ENCODE measurements at places on chromosomes 6 and 20. TPM values are rescaled to one million over a fixed set of nuclear protein-coding genes. Genes with fewer than 3 reads are reported as not detected.
A peak's percentile ranks its signal among the peaks of the same experiment; 100 is the strongest.

GNAS-AS1 gene
- 1.5 TPM for total RNA-seq

NHLRC1 gene
- total RNA-seq, result 1.5 TPM

C4A gene
- total RNA-seq, result 13.5 TPM

DYNLT2 gene
- total RNA-seq, result 3.0 TPM

RNF182 gene
- 11.0 TPM for total RNA-seq

HLA-F gene
- 11.4 TPM for total RNA-seq

PDE7B gene
- 3.4 TPM for total RNA-seq

- DNase-seq, result no peak
Measured at GRCh38 chr20:1500496-1500895, 9.3 kb upstream of the SIRPB2 start.

DNA sequence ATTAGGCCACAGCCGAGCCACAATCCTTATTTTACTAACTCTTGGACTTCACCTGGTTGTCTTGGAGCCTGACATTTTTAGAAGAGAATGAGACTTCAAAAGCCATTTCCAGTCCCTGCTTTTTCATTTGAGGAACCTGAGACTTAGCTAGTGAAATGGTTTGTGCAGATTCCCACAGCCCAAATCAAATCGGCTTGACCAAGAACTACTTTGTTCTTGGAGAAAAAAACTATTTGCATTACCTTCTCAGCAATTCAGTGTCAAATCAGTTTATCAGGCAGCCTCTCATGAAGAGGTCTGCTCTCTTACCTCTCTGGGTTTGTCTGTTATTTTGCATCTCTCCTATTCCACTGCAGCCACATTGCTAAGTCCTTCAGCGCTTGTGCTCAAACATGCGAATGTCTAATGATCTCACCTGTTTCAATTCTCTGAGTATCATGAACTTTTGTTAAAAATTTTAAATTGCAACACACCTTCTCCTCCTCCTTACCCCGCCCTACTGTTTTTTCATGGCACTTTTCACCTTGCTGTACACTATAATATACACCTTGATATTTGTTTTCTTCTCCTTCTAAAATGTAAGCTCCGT is 573 bp upstream of the IFNGR1 start:
- DNase-seq, result no peak

- no peak for DNase-seq
Measured at GRCh38 chr6:109229536-109229935, 134.2 kb downstream of the CEP57L1 start.

DNA sequence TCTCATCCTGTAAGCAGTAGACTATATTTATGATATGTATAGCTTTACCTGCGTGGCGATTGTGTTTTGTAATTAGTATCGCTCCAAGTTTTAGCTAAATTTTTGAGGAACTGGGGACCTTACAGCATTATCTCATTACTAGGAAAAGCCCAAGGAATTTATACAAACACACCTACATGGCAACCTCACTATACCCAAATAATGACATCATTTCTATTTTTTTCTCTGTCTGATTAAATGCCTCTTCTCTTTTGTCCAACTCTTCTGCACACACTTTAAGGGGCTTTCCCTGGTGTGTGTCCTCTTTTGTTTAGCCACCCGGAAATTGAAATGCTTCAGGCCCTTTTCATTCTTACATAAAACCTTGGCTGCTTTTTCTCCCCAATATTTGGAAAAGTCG is 82.9 kb upstream of the EXOC2 start:
- DNase-seq, result no peak

DNA sequence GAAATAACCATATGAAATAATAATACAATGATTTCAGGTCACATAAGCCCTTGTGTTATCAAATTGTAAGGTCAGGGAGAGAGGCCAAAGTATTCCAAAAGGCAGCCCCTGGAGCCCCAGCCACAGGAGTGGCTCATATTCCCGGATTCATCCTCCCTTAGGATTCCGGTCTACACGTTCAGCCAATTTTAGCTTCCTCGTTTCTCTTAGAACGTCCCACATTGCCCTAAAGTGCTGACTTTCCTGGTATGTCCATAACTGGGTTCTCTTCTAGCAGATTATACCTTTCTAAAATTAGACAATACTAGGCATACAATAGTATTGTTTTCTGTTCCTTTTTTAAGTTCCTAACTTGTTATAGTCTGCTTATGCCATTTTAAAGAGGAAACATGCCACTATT is 192.7 kb upstream of the NOX3 start:
- no peak for DNase-seq

DNA sequence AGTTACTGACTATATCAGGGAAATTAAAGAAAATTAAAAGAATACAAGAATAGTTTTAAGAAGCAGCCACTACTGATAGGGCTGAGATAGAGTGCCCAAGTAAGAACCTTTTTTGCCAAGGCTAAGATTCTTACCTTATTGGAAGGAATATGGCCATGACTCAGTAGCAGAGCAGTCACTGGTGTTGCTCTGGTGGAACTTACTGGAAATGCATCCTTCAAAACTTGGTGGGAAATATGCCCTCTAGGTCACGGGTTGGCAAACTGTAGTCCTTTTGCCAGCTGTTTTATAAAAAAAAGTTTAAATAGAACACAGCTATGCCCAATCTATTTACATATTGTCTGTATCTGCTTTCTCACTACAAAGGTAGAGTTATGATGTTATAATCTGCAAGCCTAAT is 6.0 kb downstream of the HSF2 start:
- DNase-seq, result no peak

- no peak for DNase-seq
Measured at GRCh38 chr6:89580997-89581666, 57.4 kb downstream of the LYRM2 start.

- no peak for DNase-seq
Measured at GRCh38 chr20:36162272-36162966, 7.9 kb downstream of the EPB41L1 start.

DNA sequence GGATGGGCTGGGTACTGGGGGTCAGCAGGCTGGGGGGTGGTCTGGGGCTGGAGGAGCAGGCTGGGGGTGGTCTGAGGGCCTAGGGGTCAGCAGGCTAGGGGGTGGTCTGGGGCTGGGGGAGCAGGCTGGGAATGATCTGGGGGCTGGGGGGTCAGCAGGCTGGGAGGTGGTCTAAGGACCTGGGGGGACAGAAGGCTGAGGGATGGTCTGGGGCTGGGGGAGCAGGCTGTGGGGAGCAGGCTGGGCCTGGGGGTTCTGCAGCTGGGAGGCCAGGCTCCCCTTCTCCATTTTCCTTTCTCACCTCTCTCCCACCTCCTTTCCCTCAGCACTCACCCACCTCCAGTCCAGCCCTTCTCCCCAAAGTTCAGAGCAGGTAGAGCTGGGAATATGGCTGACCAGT is 114.2 kb downstream of the PSMB1 start:
- DNase-seq, result peak; percentile 51

DNA sequence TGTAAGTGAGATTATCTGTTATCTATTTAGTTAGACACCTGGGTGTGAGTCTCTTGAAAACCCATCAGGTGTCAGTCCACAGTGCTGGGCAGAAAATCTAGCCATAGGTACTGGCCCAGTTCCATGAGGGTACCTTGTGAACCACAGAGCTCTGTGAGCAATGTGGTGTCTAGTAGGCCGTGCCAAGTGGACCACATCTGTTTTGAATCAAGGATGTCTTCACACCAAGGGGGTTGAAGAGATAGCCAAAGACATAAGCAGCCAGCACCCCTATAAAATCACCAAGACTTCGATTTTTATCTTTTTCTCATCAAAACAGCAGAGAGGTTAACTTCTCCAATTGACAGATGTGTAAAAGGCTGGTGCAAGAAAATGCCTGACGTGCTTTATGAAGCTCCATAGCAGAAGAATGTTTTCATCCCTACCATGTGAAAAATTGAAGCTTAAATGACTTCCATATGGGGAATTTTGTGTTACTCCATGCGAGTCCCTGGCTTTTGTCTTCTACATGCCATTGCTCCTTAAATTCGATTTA is 368.7 kb downstream of the HAO1 start:
- no peak for DNase-seq

- peak; percentile 87 for DNase-seq
Measured at GRCh38 chr6:110875548-110876169, 1.1 kb downstream of the AMD1 start.

- DNase-seq, result no peak
Measured at GRCh38 chr20:4180356-4180755, 165.0 kb upstream of the RNF24 start.
